Stimulated activated memory B cell treated with anti-CD40 and anti-IgM and Interleukin-4, amounts not matched to agents 10 μg/mL and 1 μg/mL and 100 μg/mL, for 72 hours (primary cell): ENCODE measurements at places on chromosomes 4 and X.

GRCh38 chr4:159360549-159360948 is 257.7 kb downstream of the RAPGEF2 start:
- ATAC-seq, result no peak

GRCh38 chrX:15866147-15866546 is 11.5 kb upstream of the AP1S2 start:
- ATAC-seq, result no peak

DNA sequence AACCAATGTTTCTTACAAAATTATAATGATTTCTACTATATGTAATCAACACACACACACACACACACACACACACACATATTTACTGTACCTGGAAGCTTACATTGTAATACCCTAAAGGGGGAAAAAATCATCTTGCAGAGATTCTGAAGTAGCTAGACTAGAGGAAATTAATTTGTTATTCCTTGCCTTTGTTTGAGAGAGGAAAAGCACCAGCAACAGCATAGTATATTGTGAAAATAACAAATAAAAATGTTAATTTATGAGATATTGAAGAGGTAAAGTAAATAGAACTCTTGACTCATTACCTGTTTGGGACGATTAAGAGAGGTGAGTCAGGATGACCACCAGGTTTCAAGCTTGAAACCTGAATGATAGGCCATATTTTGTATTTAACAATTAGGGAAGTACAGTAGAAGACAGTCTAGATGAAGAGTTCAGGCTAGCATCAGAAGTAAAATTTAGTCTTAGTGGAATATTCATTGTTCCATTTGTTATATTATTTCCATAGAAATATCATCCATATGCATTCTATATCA is 873.4 kb upstream of the PCDH10 start:
- no peak for ATAC-seq

GRCh38 chr4:116215622-116216021 is 869.8 kb downstream of the TRAM1L1 start:
- ATAC-seq, result no peak

GRCh38 chr4:105613306-105613705 is 60.9 kb downstream of the ARHGEF38 start:
- no peak for ATAC-seq

- no peak for ATAC-seq
These were observed 63.3 kb downstream of the AFAP1 start for GRCh38 chr4:7876201-7876875.

DNA sequence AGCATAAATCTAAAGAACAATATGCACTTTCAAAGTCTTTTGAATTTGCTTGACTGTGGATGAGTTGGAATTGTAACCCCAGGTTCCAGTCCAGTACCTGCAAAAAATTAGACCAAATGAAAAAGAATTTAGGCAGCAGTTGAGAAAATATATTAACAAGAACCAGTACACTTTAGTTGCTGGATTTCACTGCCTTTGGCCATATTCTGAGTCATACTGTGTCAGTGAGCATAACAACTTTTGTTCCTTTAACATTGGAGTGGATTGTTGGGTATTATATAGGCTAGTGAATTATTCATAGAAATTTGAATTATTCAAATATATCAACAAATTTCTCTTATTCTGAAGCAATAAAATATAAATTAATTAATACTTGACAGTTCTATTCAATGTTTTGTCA is 101.5 kb upstream of the SMAD1 start:
- no peak for ATAC-seq

- no peak for ATAC-seq
These were observed 1.8 kb downstream of the TMEM35A start for GRCh38 chrX:101080326-101081124.

DNA sequence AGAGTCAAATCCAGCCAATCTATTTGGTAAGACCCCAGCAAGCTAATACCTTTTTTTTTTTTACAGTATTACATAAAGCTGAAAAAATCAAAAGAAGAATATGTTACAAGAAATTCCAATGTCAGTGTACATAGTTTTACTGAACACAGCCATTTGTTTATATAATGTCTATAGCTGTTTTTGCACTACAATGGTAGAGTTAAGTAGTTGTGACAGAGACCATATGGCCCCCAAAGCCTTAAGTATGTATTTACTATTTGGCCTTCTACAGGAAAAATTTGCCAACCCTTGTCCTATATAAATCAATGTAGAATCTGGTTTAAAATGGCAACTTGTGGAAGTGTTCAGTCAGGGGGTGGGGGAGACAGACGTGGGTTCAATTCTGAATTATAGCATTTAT is 60.7 kb downstream of the ANTXR2 start:
- no peak for ATAC-seq

GRCh38 chr4:125773931-125774330 is 459.2 kb downstream of the FAT4 start:
- ATAC-seq, result no peak

GRCh38 chrX:118100091-118100490 is 16.5 kb downstream of the KLHL13 start:
- no peak for ATAC-seq

- ATAC-seq, result no peak
These were observed 174.4 kb upstream of the FGF13 start for GRCh38 chrX:138885886-138886285.

GRCh38 chrX:109920325-109920724 is 82.6 kb upstream of the TMEM164 start:
- ATAC-seq, result no peak

DNA sequence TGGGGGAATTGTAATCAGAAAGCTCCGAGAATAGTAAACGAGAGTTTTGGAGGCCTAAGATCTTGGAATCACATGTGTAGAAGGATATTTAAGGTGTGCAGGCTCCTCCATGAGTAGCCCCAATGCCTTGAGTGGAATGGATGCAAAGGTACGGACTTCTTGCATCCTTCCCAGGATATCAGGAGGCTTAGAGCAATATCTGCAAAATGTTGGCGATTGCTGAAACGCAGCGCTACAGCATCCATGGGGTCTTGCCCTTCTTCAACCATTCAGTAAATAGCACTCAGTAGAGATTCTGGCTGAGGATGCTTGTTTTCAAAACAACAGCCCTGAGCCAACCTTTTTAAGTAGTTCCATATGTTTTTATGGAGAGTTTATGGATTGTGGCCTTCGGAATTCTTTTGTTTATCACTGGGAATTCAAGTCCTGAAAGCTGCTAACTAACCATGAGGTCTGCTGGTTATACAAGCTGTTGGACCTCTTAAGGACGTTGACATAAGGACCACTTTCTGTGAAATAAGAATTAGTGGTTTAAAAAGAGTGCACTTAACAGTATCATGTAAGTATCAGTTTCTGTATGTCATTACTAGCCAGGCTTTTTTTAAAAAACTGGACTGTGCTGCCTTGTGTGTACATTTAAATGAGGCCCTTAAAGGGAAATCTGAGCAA is 228.8 kb upstream of the PGRMC2 start:
- ATAC-seq, result no peak

DNA sequence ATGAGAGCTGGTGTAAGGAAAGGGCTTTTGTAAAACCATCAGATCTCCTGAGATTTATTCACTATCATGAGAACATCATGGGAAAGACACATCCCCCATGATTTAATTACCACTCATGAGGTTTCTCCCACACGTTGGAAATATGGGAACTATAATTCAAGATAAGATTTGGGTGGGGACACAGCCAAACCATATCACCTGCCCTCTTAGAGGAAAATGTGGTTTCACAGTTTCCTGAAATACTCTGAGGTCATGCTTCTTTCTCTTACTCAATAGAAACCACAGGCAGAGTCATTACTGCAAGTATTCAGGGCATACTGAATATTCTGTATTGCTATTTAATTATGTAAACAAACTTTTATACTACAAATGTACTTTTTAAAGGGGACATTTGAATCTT is 1453.3 kb downstream of the PCDH18 start:
- ATAC-seq, result no peak

DNA sequence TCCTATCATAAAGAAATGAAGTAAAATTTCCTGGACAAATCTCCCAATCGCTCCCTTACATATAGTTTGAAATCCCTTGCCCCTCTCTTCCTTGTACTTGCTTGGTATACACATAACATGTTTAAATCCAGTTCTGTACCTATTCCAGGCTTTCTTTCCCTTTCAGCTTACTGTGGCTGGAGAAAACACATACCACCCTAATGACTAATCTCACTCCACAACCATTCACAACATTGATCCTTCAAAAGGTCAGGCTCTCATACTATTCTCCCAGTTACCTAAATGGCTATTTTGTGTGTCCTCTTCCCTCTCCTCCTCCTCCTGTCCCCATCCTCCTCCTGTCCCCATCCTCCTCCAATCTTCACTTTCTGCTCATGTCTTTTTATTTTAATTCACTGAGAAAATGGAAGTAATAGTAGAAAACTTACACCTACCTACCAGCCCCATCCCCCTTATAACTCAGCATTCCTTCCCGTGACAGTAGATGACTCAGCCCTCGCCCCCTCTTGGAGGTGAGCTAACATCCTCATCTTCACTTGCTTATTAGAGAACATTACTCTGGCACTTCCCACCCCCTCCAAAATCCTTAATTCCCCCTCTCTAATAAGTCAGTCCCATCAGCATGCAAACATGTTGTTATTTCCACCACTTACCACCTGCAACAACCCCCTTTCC is 77.5 kb downstream of the IL15 start:
- ATAC-seq, result no peak

- no peak for ATAC-seq
These were observed 2.4 kb downstream of the ZNF141 start for GRCh38 chr4:340011-340410.

DNA sequence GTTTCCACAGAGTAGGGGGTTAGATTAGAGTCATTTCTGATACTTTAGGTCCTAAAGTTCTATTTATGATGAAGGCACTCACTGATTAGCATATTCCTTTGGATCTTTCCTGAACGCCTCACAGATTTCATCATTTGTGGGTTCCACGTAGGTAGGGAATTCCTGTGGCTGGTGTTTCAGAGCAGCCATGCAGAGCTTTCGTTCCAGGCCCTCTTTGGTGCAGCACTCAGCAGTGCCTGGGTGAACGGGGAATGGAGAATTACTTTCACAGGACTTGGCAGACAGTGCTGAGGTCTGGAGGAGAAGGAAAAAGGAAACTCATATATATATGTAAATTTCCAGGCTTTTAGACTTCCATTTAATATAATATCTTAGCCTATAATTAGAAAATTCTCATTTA is 18.5 kb downstream of the GC start:
- ATAC-seq, result no peak

DNA sequence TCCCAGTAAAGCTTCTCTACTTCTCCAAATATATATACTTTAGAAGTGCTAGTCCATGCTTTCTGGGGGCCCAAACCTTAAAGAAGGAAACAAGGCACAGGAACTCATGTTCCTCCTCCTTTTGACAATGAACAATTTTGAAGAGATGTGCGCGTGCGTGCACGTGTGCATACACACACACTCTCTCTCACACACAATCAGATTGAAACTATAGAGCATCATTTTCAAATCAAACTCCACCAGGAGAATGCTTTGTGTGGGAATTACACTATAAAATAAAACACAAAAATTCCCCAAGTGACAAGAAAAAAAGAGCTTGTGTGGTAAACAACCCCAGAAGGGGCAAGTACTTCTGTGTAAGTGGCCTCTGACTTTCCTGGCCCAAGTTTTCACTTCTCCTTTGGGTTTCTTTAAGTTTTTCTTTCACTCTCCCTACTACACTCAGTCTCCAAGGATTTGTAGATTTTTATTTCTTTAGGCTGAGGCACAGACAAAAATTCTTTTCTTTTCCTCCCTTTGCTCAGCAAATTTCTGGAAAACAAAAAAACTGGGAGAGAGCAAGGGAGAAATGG is 46.6 kb upstream of the SHISA3 start:
- ATAC-seq, result no peak

- ATAC-seq, result no peak
These were observed 42.9 kb downstream of the APOO start for GRCh38 chrX:23864742-23865326.

DNA sequence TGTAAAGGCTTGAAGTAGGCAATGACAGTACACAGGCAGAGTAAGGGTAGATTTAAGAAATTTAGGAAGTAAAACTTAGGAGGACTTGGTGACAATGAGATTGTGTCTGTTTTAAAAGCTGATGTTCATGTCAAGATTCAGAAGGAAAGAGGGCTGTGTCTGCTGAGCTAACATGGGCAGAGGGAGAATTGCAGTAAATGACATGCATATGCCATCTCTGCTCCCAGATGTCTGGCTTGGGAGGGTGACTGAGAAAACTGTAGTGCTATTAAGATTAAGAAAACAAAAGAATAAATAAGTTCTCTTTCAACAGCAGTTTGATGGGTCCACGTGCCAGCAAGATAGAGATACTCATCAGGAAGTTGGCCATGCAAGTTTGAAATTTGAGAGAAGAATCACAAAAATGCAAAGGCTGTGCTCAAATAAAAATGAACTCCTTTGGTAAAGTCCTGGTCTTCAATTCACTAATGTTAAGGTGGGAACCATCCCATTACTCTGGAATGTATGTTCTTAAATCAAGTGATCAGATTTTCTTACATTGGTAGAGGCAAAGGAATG is 7.2 kb downstream of the NFXL1 start:
- no peak for ATAC-seq

GRCh38 chrX:44343412-44344141 is at the start of gene EFHC2:
Gene EFHC2, minus strand, starts transcription at chrX:44343672. Its CDS starts 84 bp downstream, at chrX:44343588.
- no peak for ATAC-seq

GRCh38 chr4:16161851-16162408 is 64.3 kb downstream of the TAPT1 start:
- no peak for ATAC-seq

DNA sequence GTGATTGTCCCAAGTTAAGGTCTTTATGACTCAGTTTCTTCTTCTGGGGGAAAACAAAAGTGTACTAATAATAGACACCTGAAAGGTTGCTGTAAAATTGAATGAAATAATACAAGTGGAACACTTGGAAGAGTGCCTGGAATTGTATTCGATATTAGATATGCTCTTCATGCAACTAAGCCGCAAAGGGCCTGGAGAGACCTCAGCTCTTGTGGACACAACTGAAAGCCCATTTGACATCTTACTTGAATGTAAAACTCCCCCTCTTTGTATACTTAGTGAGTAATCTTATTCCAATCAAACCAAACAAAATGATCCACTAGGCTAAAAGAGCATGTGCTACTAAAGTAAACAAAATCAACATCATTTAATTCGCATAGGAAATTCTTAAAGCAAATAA is 511 bp upstream of the MAP9 start:
- ATAC-seq, result no peak

DNA sequence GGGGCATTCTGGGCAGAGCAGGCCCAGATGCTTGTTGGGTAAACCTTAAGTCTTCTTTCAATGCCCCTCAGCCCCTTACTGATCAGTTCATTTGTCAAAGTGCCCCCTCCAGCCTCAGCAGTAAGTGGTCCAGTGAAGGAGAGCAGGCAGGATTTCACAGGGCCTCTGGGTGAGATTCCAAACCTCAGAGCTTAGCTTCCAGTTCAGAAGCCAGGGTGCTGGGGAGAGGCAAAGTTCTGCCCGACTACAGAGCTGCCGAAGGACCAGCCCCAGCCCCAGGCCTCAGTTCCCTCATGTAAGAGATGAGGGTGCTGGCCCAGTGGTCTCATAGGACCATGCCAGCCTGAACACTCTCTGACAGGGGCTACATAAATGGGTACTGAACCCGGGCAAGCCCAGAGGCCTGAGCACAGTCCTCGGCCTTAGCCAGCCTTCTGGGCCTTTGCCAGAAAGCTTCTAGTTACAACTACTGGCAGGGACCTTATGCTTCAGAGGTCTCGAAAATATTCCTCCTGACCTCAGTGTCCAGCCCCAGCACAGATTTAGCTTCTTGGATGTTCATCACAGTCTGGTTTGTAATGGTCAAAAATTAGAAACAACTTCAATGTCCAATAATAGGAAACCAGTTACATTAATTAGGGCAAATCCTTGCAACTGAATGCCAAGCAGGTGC is 851 bp upstream of the RIPPLY1 start:
- ATAC-seq, result no peak
